ENCODE measurements at places on chromosomes 1 and 21.

GRCh38 chr1:75502776-75503175 lies 108.1 kb downstream of the SLC44A5 start:
- DNase-seq = no peak

DNA sequence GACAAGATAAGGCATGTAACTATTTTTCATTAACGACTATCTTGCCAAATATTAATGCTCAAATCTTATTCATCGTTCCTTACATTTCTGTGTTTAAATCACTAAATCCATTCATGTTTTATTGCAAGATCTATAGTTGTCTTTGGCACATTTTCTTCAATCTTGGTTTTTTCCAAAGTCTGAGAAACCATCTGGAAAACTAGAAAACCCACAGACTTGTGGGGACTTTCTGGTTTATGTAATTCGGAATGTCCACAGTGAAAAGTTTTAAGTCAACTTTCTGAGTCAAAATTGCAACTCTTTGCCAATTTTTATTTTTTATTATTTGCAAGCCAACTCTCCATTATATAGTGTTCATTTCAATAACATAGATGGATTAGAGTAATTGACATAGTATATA lies 520.8 kb upstream of the ADAMTS5 start:
- no peak for DNase-seq

- no peak for DNase-seq
Observed at GRCh38 chr1:170265234-170265633, 119.5 kb downstream of the NTMT2 start.

DNA sequence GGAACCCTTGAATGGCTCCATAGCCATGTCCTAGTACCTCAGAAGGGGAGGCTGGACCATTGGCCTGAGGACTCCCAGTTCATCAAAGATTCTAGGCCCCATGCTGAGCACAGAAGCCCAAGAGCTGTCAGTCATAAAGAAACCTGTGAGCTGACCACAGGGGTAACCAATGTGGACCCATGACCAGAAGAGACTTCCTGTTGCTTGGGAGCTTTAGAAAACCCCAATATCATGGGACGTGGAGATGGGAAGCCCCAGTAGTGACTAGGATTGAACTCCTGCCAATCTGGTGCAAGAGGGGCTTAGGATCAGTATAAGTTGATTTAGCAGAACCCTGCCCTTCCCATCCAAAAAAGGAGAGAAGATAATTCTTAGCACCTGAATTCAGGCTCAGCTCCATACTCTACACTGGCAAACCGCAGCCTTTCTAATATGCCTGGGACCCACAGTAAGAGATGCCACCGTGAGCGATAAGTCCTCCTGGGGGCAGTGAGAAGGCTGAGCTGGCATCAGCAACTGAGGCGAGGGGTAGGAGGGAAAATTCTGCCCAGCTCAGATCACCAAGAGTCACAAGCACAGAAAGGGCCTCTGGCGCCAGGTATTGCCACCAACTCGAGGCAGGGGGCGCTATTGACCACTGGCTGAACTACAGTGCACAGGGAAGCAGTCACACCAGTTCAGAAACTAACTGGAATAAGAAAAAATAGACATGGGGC lies 108.9 kb downstream of the CAPN8 start:
- DNase-seq = no peak

- no peak for DNase-seq
Observed at GRCh38 chr1:182624577-182624976, 20.4 kb upstream of the RGS16 start.

DNA sequence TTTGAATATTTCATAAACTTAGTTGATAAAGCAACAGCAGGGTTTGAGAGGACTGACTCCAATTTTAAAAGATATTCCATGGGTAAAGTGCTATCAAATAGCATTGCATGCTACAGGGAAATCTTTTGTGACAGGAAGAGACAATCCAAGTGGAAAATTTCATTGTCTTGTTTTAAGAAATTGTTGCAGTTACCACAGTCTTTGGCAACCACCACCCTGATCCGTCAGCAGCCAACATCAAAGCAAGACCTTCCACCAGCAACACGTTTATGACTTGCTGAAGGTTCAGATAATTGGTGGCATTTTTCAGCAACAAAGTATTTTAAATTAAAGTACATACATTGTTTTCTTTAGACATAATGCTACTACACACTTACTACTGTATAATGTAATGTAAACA lies 47.8 kb downstream of the ADGRL4 start:
- no peak for DNase-seq

DNA sequence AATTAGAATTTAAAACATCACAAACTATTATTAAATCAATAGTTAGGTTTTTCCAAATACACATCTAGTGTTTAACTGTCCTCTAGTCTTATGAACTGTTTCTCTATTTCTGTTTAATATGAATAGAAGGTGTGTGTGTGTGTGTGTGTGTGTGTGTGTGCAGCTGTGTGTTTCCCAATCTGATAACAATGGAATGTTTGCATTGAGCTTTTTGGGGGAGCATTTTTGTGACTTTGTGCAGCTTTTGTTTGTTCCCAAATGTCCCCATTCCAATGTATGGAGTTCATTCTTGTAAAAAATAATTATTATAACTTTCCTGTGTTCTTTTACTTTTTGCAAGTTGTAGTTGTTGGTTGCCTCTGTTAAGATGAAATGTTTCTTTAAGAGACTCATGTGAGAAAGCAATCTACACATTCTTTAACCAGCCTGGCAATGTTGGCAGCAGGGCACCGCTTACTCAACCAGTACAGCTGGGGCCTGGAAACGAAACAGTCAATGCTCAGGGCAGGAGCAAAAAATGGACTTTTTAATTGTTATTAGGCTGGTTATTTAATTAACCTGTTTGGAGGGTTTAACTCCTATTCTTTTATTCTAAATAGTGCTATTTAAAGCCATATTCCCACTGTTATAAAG lies 354.3 kb downstream of the SRGAP2C start:
- no peak for DNase-seq

GRCh38 chr1:195773931-195774330 lies 834.3 kb downstream of the KCNT2 start:
- no peak for DNase-seq

- no peak for DNase-seq
Observed at GRCh38 chr1:203101813-203102634, 16.2 kb upstream of the MYOG start.
